ENCODE measurements at places on chromosomes 12 and 14.

DNA sequence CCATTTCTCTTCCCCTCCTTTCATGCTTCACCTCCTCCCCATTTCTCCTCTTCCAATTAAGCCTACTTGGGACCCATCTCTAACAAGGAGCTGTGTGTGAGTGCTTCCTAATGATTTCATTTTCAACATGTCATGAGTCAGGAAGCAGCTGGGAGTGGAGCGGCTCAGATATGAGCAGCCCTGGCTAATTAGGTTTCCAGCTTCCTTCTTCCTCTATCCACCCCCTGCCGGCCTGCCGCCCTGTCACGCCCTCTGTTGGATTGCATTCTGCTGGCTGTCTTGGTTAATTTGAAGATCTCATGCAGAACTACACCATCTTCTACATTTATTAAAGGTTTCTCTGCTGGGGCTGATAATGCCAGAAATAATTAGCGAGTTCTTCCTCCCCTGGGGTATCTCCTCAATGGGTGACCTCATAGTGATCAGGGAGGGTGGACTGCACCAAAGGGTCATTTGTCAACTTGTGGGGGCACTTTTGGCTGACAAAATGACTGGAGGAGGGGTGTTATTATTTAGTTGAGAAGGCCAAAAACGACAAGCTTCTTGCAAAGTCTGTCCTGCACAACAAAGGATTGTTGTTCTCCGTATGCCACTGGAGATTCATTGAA lies 300.9 kb upstream of the SRRM4 start:
- DNase-seq = no peak

DNA sequence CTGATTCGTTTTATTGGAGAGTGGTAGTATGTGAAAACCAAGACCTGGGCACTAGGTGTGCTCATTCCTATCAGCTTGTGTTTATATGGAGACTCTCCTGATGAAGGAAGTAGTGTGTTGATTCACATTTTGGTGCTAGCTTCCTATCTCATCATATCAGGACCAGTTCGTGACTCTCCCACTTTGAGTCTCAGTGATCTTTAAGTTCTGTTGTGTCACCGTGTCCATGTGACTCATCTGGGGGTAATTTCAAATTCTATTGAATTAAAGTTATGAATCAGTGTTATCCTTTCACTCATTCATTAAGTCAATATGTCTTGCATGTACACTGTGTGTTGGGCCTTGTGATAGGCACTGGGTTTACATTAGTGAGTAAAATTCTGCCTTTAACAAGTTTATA lies 180.2 kb downstream of the CACNA1C start:
- DNase-seq = no peak

GRCh38 chr12:89523843-89524540 lies 604 bp downstream of the GALNT4 start:
- no peak for DNase-seq

- DNase-seq = no peak
Observed at GRCh38 chr12:76739896-76740295, 24.0 kb upstream of the ZDHHC17 start.

GRCh38 chr12:47816403-47817271 lies 3.1 kb downstream of the HDAC7 start:
- DNase-seq = no peak

- no peak for DNase-seq
Observed at GRCh38 chr14:33916663-33917565, 34.0 kb downstream of the EGLN3 start.

DNA sequence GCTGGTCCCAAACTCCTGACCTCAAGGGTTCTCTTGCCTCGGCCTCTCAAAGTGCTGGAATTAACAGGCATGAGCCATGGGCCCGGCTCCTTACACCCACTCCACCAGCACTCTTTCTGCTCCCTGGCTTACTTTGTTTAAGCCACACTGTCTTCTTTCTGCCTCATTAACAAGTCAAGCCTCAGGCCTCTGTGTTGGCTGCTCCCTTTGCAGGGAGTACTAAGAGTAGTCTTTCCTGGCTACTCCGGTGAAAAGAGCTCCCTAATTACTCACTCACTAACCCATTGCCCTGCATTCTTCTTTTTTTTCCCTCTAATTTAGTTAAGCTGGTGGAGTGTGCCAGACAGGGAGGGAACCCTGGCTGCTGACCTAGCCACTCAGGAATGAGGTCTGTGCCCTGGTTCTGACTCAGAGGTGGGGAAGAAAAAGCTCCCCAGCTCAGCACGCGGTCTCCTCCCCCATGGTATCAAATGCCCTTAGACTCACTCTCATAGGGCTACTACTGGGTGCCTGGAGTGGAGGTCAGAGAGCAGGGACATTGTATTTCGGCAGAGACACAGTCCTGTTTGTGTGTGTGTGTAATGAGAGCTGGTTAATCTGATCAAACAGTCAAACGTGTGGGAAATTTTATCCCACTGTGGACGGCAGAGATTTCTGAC lies 19.8 kb downstream of the GALNT6 start:
- DNase-seq = no peak

DNA sequence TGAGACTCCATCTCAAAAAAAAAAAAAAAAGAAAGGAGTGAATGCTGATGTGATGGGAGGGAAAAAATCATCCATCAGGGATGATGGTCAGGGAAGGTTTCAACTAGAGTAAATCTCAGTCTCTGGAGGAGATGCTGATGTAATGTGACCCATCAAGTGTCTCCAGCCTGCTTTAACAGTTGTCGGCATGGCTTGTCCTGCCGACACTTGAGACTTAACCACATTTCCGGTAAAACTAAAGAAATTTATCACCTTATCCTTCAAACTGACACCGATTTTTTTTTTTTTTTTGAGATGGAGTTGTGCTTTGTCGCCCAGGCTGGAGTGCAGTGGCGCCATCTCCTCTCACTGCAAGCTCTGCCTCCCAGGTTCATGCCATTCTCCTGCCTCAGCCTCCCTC lies 21.5 kb upstream of the ANAPC5 start:
- DNase-seq = no peak

DNA sequence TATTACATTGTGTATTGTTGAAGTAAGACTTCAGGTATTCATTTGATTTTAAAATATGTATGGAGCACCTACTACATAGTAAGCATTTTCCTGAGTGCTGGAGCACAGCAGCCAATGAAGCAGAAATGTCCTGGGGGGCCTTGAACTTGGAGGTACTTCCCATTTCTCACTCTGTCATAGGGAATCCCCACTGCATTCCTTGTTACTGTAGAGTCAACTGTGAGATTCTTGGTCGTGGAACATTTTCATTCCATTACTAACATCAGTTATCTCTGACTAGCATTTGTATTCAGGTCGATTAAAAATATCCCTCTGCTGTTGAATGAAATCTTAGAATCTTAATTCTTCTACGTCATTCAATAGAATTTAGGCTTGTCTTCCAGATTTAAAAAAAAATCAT lies 66.7 kb downstream of the PDE3A start:
- no peak for DNase-seq

DNA sequence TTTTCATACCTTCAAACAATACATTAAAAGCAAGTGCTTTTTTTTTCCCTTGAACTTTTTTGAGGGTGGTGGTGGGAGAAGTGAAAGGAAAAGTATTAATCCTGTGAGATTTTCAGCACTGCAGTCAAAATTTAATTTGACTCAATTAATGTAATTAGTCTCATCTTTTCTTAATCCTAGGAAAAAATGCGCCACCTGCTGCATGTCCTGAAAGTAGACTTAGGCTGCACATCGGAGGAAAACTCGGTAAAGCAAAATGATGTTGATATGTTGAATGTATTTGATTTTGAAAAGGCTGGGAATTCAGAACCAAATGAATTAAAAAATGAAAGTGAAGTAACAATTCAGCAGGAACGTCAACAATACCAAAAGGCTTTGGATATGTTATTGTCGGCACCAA lies 52.2 kb downstream of the SPATA7 start:
- no peak for DNase-seq

- DNase-seq = no peak
Observed at GRCh38 chr14:54579621-54580020, 12.7 kb downstream of the SAMD4A start.

GRCh38 chr14:84708865-84709264 lies 821.1 kb upstream of the FLRT2 start:
- DNase-seq = no peak

- no peak for DNase-seq
Observed at GRCh38 chr14:101028971-101029667, 125.6 kb upstream of the RTL1 start.

- DNase-seq = peak; percentile 27
Observed at GRCh38 chr14:103808403-103809001, 38.9 kb downstream of the PPP1R13B start.

DNA sequence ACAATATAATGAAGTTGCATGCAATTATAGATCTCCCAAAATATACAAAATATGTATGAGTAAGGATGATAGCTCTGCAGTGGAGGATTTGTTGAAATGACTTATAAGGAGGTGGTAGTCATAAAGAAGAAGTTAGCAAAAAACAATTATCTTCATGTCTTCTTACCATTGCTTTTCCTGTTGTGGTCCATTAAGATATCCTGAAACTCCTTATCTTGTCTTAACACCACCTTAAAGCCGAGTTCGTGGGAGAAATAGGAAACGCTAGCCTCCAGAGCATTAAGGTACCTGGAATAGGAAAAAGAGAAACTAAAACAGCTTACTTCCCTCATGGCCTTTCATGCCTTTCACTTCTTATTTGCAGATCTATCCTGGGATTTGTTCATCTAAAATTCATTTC lies 15.2 kb downstream of the GUCY2C start:
- no peak for DNase-seq

GRCh38 chr14:35384455-35385041 lies 20.0 kb downstream of the NFKBIA start:
- peak; percentile 36 for DNase-seq

GRCh38 chr14:32478050-32478449 lies 149.0 kb downstream of the AKAP6 start:
- DNase-seq = peak; percentile 91

GRCh38 chr14:101115652-101116051 lies 212.1 kb upstream of the RTL1 start:
- DNase-seq = no peak

Data from skin of body (tissue), 3 donors.